CD4-positive, alpha-beta T cell treated with Interferon alpha-2 for 1 hour (primary cell): ENCODE measurements at places on chromosomes 2 and 18.
A peak's percentile ranks its signal among the peaks of the same experiment; 100 is the strongest.

DNA sequence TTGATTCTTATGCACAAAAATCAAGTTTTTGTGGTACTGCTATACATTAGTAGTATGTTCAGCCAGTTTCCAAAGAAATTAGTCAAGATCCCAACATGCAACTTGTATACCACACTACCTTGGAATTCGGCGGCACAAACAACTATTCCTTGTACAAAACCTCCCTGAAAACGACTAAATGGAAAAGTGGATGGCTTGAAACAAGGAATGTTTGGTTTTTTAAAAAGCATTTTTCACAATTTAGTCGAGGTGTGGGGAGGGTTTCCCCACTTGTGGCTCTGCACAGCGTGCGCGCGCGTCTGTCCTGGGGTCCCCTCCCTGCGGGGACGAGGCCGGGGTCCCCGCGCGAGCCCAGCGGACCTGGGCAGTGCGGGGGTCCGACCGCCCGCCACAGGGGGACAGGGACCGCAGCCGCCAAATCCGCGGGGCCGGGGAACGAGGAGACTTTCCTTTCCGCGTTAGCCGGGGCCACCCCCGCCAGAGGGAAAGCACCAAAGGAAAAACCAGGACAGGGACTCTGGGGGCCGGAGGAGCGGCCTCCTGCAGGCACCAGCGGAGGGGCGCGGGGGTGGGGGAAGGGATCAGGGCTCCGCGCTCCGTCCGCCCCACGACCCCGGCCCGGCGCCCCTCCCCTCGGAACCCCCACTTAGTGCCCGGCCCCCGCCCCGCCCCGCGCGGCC is 534 bp upstream of the SOCS6 start:
- DNase-seq, result no peak

DNA sequence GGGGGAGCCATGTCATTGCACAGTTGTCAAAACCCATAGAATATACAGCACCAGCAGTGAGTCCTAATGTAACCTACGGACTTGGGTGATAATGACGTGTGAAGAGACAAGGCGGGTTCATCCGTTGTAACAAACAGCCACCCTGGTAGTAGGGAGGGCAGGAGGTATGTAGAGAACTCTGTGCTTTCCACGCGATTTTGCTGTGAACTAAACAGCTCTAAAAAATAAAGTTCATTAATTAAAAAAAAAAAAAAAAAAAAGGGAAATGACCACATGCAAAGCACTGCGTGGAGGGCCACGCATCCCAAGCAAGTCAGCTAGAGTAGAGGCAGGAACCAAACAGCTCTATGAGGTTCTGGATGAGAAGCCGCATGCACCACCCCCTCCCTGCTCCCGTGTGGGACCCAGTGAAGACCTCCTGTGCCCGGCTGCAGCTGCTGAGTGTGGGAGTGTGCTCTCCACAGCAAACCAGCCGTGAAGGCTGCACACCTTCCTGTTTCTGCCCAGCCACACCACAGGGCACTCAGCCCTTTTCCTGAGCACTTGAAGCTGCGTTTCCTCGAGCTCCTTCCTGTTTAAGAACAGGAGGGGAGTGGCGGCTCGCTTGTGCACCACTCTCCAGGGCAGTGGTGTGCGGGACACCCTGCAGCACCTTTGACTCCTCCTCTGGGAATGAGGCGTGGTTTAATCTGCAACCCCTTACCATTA is 65.6 kb downstream of the ODC1 start:
- peak; percentile 57 for DNase-seq

DNA sequence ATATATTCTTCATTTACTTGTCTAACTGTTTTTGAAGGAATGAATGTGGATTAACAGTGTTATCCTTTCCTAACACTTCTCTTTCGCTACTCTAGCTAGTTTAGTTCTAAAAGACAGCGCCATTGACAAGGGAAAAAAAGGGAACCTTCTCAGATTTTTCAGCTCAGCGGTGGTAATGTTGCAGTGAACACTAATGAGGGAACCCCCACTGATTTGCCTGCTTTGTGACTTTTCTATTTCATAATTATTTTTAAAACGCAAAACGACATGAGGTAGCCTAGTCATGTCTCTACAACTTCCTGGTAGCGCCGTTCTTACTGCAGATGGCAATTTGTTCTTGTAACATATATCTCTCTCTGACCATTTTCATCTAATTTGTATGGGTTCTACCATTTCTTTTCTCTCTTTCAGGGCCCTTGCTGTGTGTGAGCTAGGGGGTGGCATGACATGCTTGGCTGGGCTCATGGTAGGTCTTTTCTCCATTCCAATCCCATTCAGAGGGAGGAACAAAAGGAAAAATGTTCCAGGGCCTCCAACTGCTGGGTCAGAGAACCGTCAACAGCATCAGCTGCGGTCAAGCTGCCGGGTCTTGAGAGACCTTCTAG is 235.5 kb upstream of the SIX3 start:
- DNase-seq, result no peak

DNA sequence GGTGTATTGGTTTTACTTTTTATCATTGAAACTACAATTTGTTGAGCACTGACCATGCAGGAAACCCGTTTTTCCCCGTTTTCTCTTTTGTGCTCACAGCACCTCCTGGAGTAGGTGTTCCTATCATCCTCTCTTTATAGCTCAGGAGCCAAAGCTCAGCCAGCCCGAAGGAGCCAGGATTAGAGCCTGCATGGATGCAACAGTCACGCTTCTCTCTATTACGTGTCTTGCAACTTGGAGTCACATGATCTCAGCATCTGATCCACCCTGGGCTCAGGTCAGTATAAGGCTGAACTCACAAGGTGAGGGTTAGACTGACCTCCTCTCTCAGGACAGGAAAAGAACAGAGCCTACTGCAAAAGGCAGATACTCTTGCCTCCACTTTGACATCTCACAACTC is 150.5 kb downstream of the MBP start:
- no peak for DNase-seq

GRCh38 chr18:58315041-58315440 is 271.0 kb downstream of the NEDD4L start:
- no peak for DNase-seq

GRCh38 chr2:160269803-160270570 is 69.9 kb upstream of the ITGB6 start:
- DNase-seq, result peak; percentile 66
